ENCODE measurements at places on chromosomes 6 and 20.

GRCh38 chr6:139161817-139162284, 27.0 kb downstream of the HECA start:
- no peak for DNase-seq

- peak; percentile 39 for DNase-seq
Observed at GRCh38 chr6:20400456-20401204, 1.0 kb upstream of the E2F3 start.

GRCh38 chr6:167668019-167668753, 158.5 kb upstream of the AFDN start:
- DNase-seq, result no peak

- DNase-seq, result no peak
Observed at GRCh38 chr6:166330612-166331011, 11.7 kb downstream of the SFT2D1 start.

GRCh38 chr6:35730745-35731413, 6.0 kb upstream of the ARMC12 start:
- no peak for DNase-seq

GRCh38 chr6:138246650-138247440, 28.6 kb upstream of the PBOV1 start:
- no peak for DNase-seq

- DNase-seq, result no peak
Observed at GRCh38 chr6:16305788-16306187, 67.4 kb downstream of the GMPR start.

DNA sequence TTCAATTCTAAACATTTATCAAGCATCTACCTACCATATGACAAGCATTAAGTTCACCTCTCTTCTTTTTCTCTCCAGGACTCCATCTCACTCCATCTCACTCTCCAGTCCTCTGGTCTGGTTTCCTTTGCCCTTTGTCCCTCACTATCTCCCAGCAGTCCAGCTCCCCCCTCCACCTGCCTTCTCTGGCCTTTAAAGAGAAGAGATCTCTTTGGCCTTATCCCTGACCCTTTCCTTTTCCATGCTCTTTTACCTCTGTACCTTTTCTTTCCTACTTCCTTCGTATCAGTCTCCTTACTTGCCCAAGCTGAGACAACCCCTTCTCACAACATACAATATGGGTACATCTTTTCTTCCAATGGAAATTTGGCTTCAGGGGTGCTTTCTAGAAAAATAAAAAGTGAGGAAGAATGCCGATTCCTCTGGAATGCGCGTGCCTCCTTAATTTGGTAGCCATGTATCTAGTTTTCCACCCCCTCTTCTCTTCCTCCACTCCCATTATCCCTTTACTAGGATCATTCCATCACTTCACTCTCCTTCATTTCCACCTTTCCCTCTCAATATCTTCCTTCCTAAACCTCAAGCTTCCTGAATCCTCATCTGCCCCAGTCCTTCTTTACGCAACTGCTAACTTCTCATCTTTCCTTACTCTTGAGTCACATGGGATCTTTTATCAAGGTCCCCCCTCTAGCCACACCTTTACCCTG, 745 bp upstream of the AGPAT1 start:
- no peak for DNase-seq

- no peak for DNase-seq
Observed at GRCh38 chr20:43916073-43916880, 1.6 kb downstream of the TOX2 start.

GRCh38 chr20:62997417-62998035, 9.2 kb downstream of the BHLHE23 start:
- DNase-seq, result no peak

GRCh38 chr6:52548999-52549398, 27.9 kb downstream of the TRAM2 start:
- DNase-seq, result no peak

GRCh38 chr6:161429921-161430490, 156.1 kb upstream of the AGPAT4 start:
- DNase-seq, result no peak

DNA sequence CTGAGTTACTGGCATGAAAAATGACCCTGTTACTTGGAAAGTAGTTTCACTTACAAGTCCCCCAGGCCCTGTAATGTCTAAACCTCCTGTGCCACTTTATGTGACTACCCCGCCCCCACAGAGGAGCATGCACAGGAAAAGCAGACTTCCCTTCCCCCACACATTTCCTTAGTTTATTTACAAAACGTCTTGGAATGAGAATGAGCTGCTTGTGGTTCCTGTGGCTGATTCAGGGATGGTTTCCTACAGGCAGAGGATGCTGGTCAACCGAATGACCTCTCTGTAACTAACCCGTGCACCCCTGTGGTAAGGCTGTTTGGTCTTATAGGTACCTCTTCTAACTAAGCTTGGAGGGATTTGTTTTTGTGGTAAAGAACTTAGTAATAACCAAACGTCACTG, 28.5 kb downstream of the RSPO3 start:
- no peak for DNase-seq

DNA sequence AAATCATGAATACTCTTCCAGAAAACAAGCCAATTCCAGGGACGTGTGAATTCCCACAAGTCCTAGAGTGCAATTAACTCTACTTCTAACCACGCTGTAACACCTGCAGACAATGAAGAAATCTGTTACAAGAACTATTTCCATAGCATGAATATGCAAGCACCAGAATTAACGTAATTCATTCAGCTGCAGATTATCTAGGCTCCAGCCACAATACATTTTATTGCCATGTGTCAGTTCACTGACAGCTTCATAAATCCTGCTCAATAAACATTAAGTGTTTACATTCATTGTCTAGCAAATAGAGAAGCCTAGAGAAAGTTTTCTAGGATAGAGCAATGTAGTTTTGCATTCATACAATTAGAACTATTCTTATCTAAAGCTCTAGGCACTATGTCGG, 1348.5 kb downstream of the GRIK2 start:
- DNase-seq, result no peak

GRCh38 chr20:43977252-43977651, 62.6 kb downstream of the TOX2 start:
- no peak for DNase-seq

- no peak for DNase-seq
Observed at GRCh38 chr6:34436803-34437643, 11.2 kb upstream of the RPS10 start.

DNA sequence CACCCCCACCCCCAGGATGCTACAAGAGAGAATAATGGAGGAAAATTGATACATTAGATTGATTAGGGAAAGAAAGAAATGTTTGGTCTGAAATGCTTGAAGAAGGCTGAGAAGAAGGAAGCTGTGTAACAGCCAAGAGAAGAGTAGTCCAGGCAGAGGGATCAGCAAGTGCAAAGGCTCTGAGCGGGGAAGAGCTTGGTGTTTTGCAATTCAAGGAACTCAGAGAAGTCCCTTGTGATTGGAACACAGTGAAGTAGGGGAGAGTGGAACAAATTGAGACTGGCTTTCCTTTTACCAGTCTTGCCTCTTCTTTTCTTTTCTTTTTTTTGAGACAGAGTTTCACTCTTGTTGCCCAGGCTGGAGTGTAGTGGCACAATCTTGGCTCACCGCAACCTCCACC, 76.6 kb upstream of the CHD6 start:
- DNase-seq, result no peak

DNA sequence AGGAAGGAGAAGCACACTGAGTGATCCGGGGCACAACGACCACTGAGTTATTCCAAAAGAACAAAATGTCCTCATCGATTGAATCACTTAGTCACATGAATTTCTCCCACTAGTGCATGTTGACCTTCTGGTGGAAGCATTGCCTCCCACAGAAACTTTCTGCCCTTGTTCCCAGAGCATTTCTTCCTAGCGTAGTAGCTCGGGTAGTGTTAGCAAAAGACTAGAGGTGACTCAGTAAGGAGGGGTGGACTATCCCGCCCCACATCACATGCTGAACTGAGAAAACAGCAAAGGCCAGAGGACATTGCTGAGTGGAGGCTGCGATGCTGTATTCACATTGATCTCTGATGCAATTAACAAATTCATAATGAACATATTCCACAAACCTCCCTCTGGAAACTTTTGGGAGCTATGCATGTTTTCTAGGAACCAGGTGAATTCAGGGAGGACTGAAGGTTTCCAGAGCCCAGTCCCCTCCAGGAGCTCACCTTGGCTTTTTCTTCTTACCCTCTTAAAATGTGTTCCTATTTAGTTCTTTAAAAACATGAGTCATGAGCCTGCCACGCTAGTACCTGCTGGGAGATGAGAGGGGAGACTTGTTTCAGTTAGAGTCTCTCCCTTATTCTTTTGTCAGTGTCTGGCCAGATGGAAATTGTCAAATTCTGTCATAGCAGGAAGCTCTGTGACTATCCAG, 507.9 kb downstream of the CDH26 start:
- no peak for DNase-seq

DNA sequence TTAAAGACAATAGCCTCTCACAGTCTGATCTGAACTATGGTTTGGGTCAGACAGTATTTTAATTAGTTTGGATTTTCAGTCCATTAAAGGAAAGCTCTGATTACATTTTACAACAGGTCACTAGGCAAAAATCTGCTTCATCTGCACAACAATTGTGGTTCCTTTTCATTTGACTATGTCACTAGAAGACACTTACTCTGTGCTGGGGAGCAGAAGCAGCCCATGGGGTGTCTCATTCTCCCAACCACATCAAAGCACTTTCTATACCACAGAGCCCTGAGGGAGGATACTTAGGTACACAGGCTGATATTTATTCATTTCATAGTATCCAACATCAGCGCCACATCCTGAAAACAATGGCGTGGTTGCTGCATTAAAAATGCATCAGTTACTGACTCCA, 36.6 kb upstream of the HDAC2 start:
- DNase-seq, result no peak

GRCh38 chr6:13847326-13848050, 33.1 kb upstream of the MCUR1 start:
- DNase-seq, result no peak

DNA sequence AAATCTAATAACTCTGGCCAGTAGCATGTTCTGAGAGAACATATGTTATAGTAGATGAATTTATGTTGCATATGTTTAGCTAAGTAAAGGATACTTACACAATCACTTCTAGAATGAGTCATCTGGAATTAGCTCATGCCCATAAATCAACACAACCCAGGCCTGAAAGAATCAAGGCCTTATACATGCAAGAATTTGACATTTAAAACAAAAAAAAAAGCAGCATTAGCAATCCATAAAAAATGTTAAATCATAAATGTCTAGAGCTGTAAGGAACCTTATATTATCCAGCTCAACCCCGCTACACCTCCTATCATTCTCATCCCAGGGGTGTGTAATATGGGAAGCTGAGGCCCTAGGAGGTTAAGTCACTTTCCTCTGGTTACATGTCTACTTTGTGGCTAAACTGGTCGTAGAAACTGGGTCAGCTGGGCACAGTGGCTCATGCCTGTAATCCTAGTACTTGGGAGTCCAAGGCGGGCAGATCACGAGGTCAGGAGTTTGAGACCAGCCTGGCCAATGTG, 105.2 kb upstream of the CARMIL1 start:
- DNase-seq, result no peak

DNA sequence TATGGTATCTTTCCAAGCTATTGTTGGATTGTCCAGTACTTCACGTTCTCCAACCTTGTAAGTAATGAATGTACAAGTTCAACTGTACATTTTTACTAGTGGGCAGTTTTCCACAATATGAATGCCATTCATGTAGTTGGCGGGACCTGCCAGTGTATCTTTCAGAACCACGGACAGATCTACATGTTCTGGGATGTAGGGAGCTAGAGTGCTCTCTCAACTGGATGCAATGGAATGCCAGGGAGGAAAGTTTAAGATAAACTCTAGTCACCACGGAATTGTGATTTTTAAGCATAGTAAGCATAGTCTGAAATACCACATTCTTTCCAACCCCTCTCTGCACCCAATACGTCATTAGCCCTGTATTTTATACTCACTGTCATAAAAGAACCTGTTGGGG, 21.5 kb upstream of the HLA-C start:
- no peak for DNase-seq

Measured in mesothelial cell of epicardium (in vitro differentiated cells).